Cerebellar cortex (tissue), 1 donor: ENCODE measurements at places on chromosomes 1 and 21.
A peak's percentile ranks its signal among the peaks of the same experiment; 100 is the strongest.

DNA sequence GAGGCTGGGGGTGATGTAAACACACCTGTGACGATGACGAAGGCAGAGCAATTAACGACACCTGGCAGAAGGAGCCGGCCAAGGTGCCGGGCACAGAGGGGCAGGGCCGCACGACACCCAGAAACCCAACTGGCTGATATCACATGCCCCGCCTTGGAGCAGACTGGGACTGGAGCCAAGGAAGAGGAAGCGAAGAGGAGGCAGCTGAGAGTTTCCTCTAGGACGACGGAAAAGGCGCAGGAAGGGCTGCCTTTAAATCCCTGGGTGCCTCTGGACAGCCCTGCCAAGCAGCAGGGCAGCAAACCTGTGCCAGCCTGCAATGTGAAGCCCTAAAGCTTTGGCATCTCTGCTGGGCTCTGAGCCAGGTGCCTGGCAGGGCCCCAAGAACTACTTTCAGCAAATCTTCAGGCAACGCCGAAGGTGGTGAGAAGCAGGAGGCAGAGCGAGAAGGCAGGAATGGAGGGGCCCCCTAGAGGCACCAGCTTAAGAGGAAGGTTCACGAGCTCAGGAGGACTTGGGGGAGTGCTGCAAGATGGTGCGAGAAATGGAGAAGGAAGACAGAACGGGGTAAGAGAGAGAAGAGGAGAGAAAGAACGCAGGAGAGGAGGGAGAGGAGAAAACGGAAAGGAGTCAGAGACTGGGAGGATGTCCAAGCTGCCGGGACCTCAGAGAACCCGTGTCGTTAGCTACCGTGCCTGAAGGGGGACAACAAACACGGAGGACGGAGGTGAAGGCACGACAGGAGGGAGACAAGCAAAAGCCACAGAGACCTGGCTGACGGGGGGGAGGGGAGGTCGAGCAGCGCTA lies 25.3 kb upstream of the PEF1 start:
- peak; percentile 87 for DNase-seq

DNA sequence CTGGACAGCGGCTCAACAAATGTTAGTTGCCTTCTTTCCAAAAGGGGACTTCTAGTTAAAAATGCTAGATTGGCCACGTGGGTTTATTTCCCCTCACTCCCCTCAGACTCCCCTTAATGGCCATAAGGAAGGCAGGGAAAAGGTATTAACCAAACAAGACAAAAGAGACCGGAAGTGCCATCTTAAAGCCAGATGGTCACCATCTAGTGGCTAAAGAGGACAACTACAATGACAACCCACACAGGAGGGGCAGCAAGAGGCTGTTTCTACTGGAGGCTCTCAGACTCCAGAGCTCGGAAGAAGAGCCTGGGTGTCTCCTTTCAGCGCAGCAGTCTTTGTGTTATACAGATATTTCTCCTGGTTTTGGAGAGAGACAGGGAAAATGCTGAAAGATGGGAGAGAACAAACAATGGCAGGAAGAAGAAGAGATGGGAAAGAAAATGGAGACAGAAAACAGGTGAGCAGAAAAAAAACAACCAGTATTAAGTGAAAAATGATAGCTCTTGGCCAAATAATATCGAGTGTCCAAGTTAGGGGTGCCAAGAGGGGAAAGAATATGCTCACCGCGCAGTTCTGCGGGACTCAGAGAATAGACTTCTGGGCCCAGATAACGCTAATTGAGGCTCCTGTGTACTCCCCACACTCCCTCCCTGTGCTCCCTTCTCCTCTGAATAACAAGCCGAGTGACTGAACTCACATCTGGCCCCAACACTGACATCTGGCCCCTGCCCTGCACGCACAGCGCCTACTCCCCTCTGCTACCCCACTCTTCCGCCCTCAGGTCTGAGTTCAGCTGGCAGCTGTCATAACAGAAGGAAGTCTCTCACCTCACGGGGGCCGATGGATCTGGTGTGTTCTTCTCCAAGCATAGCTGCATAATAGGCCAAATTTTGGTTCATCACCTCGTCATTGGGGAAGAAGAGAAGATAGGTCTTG lies 9.6 kb downstream of the P3H1 start:
- DNase-seq, result peak; percentile 61

- DNase-seq, result no peak
Measured at GRCh38 chr1:32047701-32048100, 25.0 kb upstream of the TMEM39B start.

- DNase-seq, result no peak
Measured at GRCh38 chr1:208807446-208808127, 563.4 kb upstream of the PLXNA2 start.

DNA sequence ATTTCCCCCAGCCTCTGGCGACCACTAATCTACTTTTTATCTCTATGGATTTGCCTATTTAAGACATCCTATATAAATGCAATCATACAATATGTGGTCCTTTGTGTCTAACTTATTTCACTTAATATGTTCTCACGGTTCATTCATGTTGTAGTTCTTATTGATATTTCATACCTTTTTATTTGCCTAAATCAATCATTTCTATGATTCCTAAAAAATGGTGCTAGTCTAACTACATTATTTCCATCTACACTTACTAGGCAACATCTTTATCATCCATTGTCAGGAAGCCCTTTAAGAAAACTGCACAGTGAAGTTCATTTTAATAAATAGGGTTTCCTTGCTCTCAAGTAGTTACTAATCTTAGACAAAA lies 380 bp upstream of the FBXO28 start:
- DNase-seq, result no peak

- DNase-seq, result no peak
Measured at GRCh38 chr1:229258757-229259060, 12.2 kb upstream of the RAB4A start.

- DNase-seq, result peak; percentile 47
Measured at GRCh38 chr1:113783254-113784103, 24.2 kb upstream of the PHTF1 start.

DNA sequence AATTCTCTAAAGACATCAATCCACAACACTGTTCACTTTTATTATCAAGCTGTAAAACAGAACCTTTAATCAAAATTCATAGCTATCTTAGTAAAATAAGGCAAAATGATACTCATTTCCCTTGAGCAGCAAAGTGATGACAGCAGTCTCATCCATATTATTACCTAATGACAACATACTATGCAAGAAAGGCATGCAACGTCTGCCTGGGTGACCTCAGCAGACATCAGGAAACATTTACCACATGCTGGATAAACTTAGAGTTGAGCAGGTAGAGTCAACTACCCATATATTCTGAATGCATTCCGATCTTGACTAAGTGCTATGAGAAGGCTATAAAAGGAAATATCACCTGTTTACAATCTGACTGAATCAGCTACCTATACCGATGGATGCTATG lies 145.1 kb downstream of the SIPA1L2 start:
- no peak for DNase-seq

DNA sequence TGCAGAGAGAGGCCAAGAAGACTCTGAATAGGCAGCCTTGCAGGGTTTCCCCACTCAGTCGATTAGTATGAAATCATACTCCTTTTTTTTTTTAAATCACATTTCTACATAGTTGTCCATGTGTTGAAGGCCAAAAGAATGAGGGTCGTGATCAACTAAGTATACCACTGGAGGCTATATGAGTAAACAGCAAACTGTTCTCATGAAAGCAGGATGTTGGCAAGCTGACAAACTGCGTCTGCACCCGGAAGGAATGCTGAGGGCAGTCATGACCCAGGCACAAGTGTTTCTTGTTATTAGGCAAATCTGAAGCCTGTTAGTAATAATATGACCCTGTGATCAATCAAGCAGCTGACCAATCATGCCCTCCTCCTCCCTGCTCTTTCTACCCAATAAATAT lies 213.2 kb downstream of the USH2A start:
- no peak for DNase-seq

- DNase-seq, result no peak
Measured at GRCh38 chr1:170674239-170674638, 10.3 kb downstream of the PRRX1 start.

- DNase-seq, result no peak
Measured at GRCh38 chr1:64437453-64437852, 32.5 kb upstream of the CACHD1 start.

DNA sequence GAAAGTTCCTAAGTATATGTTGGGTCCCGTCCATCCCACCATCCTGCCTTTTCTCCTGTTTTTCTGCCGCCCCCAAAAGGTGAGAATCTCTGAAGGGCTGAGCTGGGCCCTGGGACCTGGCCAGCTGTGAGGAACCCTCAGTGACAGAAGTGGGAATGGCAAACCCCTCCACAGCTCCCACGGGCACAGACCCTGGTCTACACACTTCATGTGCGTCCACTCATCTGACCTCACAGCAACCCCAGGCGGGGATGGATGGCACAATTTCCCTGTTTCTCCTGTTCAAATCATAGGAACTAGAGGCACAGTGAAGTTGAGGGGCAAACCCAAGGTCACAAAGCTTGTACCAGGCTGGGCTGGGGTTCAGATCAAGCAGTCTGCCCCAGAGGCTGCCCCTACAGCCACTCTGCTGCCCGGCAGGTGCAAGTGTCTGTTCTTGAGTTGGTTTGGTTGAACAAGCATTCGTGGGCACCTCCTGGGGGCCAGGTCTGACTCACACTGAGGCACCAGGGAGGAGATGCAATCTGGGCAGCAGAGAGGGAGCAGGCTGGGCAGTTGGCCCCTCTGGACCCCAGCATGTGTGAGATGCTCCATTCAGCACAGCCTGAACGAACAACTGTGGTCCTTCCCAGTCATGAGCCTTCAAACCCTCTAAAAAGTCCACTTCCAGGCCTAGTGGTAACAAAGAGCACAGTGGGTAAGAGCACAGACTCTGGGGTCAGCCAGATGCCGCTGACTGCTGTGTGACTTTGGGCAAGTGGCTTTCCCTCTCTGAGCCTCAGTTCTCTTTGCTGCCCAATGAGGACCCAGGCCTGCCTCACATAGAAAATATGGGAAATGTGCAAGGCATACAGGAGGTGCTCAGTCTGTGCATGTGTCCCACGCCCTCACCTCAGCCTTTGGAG lies 4.0 kb downstream of the EDN2 start:
- no peak for DNase-seq

- DNase-seq, result peak; percentile 26
Measured at GRCh38 chr1:160779626-160780397, 16.2 kb upstream of the LY9 start.

DNA sequence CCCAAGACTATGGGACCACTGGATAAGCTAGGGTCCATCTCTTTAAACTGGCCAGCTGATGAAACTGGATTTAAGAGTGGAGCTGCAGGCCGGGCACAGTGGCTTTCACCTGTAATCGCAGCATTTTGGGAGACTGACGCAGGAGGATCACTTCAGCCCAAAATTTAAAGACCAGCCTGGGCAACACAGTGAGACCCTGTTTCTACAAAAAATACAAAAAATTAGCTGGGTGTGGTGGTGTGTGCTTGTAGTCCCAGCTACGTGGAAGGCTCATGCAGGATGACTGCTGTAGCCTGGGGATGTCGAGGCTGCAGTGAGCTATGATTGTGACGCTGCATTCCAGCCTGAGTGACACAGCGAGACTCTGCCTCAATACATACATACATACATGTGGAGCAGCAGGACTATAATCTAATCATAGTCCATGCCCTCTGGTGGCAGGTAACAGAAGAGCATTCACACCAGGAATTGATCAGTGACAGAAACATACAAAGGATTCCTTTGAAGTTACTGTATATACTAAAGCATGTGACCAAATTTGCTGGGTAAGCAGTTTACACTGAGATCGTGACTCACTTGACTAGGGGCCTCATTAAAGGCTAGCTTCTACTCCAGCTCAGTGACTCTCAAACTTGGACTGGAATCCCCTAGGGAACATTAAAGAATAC lies 101.5 kb upstream of the SLFNL1 start:
- DNase-seq, result peak; percentile 7
